Stimulated activated CD8-positive, alpha-beta memory T cell treated with anti-CD3 and anti-CD28 coated beads, Interleukin-4, amount 100 ng/mL, for 1 hour (primary cell): ENCODE measurements at places on chromosomes 11 and 22.

GRCh38 chr11:100774859-100775258, 87.8 kb downstream of the ARHGAP42 start:
- DNase-seq: no peak

DNA sequence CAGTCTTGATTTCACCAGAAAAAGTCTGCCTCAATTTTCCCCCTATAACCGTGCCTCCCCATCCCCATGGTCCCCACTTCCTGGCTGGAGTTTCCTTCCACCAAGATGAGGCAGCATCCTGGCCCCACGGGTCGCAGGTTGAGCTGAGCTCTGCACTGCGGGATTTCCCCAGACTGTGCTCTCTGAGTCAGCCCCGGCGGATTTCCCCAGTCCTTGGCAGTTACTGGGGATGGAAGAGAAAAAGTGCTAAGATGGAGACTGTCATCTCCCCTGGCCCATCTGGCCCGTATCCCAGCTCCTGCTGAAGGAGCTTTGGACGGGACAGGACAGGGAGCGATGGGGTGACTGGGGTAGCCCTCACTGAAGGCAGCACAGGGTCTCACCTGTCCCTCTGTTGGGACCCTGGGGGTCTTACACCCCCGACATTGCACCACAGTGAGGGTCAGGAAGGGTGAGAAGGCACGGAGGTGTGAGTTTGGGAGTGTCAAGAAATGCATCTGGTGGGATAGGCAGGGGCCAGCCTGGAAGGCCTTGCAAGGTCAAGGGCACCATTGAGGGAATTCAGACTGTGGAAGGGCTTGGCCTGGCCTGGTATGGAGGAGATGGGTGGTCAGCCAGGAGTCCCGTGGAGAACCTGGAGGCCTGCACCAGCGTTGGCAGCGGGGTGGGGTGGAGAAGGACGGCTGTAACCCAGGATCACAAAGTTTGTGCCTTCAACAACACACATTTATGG, 36.5 kb downstream of the NADSYN1 start:
- no peak for DNase-seq

DNA sequence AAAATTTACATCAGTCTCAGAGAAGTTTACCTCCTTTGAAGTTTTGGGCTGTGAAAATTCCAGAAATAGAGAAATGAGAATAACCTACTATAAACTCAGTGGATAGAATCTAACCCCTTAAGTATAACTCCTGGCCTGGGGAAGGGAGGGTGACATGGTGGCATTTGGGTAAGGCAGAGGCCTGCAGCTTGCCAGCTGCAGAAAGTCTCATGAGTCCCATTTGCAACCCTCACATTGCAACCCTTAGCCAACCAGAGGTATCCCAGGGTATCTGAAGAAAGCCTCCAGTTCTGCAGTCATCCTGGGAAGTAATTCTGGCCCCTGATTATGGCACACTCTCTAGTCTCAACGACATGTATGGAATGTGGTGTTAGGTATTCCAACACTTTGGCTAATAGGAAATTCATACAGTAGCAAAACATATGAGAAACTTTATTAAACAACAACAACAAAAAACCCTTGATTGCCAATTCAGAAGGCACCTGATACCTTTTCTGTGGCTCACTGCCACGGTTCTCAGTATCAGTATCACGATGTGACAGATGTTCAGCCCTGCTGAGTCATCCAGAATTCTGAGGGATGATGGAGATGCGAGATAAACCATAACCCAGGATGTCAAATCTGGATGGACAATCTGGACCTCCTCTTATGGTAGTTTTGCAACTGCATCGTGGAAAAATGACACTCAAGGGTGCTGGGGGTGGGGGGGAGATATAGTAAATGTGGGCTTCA, 743.4 kb downstream of the NELL1 start:
- no peak for DNase-seq

DNA sequence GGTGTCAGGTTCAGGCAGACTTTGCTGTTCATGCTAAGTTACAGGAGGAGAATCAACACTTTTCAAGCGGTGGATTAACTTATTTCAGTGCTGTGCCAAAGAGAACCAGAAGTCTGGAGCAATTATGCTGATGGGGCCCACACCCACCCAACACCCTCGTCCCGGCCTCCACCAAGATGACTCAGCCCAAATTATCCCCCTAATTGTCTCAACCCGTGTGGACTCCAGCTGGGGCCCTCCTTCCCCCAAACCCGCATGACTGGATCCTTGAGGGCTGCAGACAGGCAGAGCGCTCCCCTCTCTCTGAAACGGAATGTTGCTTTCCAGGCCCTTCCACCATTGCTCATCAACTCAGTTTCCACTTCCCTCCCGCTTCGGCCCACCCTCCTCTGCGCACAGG, 34.6 kb upstream of the MN1 start:
- DNase-seq: no peak

GRCh38 chr11:43732225-43732624, 51.7 kb downstream of the HSD17B12 start:
- DNase-seq: no peak

- DNase-seq: no peak
Observed at GRCh38 chr11:130775306-130776060, 140.8 kb downstream of the SNX19 start.

GRCh38 chr11:69691463-69691862, 12.4 kb downstream of the FGF19 start:
- no peak for DNase-seq

DNA sequence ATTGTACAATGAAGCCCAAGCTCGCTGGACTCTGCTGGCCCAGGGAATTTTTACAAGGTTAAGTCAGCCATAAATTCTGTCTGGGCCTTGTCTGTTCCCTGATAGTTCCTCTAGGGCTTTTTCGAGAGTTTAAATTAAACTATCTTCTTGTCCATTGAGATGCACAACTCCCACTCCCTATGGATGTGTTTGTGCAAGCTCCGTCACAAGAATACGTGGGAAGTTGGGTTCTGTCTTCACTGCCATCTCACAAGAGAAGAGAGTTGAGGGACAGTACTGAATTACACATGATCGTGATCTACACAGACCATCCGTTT, 153.6 kb upstream of the TTC12 start:
- no peak for DNase-seq

DNA sequence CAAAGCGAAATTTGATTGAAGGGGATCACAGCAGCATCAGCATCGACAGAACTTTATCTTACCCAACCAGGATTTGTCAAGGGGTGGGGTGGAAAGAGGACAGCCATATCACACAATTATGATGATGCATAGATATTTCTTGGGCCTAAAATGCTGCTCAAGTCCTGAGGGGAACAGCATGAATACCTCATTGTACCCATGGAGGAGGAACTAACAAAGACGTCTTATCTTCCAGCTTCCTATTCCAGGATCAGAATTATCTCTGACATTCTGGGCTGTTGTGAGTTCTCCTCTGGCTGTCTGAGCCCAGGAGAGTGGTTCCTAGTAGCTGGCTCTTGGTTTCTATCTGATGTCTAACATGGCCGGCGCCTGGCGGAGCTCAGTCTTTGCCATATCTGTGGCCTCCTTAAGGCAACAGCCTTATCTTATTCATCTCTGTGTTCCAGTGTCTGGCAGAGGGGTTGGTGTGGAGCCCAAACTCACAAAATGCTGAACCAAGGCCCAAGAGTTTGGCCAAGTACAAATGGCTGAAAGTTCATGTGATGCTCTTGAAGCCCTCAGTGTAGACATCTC, 68.2 kb upstream of the TIMP3 start:
- no peak for DNase-seq

GRCh38 chr11:27358296-27358695, 4.7 kb downstream of the CCDC34 start:
- DNase-seq: no peak

DNA sequence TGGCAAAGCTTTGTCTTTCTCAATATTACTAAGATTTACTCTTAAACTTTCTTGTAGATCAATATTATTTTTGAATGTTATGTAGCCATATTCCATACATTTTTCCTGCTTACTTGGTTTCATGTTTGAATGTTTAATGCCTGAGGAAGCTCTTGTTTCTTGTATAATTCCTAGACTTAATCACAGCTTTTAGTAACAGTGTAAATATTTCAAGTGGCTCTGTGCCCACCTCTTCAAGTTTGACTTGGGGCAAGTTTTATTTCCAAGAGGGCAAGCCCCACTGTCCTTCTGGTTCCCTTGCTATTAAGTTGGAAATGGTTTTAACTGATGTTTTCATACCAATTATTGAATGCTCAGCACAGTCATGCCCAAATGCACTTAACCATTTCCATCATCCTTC, 1004.1 kb downstream of the OPCML start:
- DNase-seq: no peak
